IPS DF 19.7 (cell line): ENCODE measurements at places on chromosomes 3 and 15.
A peak's percentile ranks its signal among the peaks of the same experiment; 100 is the strongest.

- no peak for DNase-seq
Observed at GRCh38 chr3:46859001-46859710, 4.1 kb downstream of the MYL3 start.

- DNase-seq = no peak
Observed at GRCh38 chr15:32869776-32870175, 152.0 kb downstream of the GREM1 start.

GRCh38 chr3:159859424-159859823 is 129.2 kb upstream of the IL12A start:
- DNase-seq = no peak

- no peak for DNase-seq
Observed at GRCh38 chr3:11629716-11630115, 14.0 kb downstream of the VGLL4 start.

GRCh38 chr3:179933080-179933479 is 103.7 kb downstream of the PEX5L start:
- DNase-seq = no peak

- DNase-seq = no peak
Observed at GRCh38 chr3:44013967-44014366, 227.7 kb upstream of the TOPAZ1 start.

- DNase-seq = no peak
Observed at GRCh38 chr3:167996514-167996913, 99.2 kb downstream of the GOLIM4 start.

GRCh38 chr15:39171944-39172368 is 408.9 kb upstream of the THBS1 start:
- peak; percentile 91 for DNase-seq

DNA sequence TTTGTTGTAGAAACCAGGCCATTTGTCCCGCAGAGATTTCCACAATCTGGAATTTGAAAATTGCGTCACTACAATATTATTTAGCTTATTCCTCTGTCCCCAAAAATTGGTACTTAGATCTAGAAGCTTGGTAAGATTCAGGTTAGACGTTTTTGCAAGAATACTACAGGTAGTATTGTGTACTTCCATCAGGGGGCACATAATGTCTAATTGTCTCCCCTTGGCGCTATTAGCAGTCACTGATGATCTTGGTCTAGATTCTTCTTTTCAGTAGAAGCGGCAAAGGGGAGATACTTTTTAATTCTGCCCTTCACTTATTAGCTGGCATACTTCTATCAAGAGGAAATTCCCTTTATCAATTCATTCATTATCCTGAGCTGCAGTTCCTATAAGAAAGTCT is 42.6 kb upstream of the TRIM42 start:
- no peak for DNase-seq

DNA sequence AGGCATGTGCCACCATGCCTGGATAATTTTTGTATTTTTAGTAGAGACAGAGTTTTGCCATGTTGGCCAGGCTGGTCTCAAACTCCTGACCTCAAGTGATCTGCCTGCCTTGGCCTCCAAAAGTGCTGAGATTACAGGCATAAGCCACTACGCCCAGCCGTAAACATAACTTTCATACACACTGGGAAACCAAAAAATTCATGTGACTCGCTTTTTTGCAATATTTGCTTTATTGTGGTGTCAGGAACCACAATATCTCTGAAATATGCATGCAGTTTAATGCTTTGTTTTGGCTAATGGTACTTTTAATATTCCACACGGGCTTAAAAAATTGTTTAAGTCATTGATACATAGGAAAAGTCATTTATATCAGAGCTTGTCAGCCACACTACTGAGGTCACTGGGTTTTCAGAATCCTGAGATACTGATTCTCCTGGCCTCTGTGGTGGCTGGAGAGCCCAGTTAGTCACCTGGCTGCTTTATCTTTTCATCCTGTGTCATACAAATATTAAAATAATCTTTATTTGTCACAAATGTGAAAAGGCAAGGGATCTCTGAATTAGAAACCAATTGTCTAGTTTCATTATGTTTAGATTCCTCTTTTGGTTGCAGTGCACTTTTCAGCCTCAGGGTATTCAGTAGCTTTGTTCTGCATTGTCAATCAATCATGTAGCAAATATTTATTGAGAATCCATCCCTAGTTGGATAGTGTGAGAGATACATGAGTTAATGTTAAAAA is 10.0 kb downstream of the TMEM62 start:
- no peak for DNase-seq

DNA sequence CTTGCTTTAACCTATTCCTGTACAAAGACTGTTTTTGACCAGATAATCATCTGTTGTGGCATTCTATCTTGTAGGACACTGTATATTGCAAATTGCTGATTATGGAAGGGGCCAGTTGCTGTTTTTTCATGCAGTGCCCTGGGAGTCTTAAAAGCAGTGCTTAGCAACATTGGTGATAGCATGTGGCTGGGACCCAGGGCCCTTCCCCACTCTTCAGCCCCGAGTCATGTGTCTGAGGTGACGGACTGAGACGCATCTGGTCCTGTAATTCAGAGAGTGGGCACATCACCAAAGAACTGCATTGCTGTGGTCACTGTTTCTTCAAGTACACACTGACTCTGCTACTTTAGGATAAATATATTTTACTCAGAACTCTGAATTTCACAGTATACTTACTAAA is 63.4 kb downstream of the SNRK start:
- no peak for DNase-seq

GRCh38 chr3:114219741-114220140 is 17.6 kb downstream of the ZNF80 start:
- DNase-seq = no peak

GRCh38 chr3:100634493-100635272 is 25.3 kb downstream of the ADGRG7 start:
- no peak for DNase-seq

DNA sequence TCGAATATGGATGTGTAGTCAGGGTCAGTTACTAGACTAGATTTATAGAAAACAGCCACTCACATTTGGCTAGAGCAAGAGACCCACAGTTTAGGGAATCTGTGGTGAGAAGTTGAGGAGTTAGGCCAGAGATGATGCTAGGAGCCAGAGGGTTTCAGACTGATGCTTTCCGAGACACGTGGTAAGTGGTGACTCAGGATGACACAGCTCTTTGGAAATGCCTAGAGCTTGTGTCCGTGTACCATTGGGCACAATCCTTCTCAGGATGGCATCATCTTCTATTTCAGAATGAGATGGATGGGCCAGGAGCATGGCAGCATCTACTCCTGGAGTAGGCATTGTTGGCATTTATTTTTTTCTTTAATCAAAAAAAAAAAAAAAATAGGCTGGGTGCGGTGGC is 28.5 kb downstream of the PTPRG start:
- DNase-seq = no peak

GRCh38 chr3:36989005-36989404 is 3.9 kb downstream of the EPM2AIP1 start:
- DNase-seq = no peak

DNA sequence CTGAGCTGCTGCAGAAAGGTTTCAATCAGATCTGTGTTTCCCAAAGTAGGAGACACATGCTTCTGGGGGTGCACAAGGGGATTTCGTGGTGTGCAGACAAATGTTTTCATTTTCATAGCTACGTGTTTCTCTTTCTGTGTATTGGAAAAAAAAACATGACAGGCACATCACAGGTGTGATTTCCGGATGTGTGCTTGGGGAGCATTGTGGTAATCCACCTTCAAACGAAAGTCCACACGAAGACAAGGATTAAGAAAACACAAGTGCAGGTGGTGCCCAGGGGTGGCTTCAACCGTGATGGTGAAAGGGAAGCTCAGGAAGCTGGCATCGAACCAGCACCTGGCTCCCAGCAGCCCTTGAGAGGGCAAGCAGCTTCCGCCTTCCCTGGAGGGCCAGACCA is 164.6 kb upstream of the LINGO1 start:
- DNase-seq = no peak

DNA sequence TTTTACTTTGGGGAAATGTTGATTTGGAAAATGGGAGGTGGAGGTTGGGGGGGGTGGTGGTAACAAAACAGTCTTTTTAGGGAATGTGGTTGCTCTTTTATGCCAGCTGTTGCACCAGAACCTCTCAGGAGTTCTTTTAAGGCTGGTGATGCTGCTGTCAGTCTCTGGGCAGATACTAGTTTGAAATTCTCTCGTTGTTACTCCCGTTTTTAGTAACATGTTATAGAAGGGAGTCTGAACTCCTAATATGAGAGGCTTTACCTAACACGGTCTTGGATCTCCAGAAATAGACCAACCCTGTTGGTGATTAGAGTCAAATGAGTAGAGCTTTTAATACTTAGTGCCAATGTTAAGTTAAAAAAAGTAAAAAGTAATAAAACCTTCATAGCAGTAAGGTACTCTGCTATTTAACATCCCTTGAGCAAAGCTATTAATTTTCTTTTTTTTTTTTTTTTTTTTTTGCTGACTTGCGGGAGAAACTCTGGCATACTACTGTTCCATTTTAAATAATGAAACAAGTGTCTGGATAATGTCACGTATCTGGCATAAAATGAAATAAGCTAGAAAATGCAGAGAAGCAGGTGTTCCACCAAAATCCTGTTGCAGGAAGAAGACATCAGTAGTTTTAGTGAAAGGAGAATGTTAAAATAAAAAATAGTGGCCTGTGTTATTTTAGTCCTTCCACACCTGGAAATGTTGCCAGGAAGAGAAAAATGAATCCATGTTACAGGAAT is 156.7 kb downstream of the CACNA1D start:
- DNase-seq = no peak

DNA sequence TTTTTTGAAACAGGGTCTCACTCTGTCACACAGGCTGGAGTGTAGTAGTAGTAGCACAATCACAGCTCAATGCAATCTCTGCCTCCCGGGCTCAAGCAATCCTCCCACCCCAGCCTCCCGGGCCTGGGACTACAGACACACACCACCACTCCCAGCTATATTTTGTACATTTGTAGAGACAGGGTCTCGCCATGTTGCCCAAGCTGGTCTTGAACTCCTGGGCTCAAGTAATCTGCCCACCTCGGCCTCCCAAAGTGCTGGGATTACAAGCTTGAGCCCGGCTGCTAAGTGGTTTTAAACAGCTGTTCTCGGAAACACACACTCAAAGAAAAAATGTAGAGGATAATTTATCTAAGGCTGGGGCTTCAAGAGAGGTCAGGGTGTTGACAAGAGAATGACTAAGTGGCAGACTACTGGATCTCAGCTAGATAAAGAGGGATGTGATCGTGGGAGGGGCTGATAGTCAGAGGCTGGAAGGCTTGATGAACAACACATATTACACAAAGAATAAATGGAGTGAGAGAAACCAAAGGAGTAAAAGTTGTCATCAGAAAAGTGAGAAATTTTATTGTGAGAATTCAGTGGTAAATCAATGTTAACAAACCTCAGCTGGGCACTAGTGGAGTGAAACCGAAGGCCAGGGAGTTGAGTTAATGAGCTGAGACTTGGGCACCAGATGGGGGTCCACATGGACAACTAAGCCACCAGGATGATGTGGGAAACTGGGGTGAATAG is 6.7 kb downstream of the CCR5AS start:
- DNase-seq = no peak

DNA sequence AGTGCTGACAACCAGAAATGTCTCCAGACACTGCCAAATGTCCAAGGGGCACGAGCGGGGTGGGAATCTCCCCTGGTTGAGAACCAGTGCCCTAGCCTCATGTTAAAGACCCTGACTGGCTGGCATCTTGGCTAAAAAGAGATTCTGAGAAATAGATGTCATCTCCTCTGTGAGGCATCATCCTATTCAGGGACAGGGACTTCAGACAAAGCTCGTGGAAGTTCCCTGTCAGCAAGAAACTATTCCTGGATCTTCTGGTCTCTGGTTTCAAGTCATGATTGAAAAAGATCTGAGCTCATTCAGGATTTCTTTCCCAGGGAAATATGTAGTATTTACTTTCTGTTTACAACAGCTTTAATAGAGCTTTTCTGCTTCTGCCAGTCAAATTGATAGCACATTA is 10.8 kb downstream of the WDR5B start:
- no peak for DNase-seq

- no peak for DNase-seq
Observed at GRCh38 chr3:58116161-58116955, 94.4 kb downstream of the DNASE1L3 start.

DNA sequence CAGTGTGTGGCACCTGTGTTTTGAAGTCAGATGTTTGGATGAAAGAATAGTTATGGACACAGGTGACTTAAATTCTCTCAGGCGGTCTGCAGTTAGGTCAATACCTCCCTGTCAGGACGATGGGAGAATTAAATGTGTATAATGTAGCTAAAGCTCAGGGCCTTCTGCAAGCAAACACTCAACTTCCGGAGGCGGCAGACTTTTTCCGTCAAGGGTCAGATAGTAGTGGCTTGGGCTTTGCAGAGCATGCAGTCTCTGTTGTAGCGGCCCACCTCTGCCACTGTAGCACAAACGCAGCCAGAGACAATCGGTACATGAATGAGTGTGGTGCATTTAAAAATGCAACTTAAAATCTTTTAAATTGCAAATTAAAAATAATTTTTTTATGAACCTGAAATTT is 47.4 kb downstream of the CMTM8 start:
- DNase-seq = no peak

DNA sequence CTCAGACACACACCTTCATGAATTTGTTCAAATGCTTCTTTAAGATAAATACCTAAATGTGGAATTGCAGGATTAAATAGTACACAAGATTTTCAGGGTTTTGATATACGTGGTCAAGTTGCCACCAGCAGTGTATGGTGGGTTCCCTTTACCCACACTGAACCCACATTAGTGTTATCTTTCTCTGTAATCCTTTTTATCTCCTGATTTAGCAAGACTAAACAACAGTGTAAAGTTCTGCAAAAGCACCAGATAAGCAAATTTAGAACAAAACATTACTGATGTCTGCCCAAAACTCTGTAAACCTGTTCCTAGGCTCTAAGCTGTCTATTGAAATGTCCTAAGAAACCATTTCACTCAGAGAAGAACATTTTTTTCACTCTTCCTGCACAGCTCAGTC is 352.9 kb downstream of the FHIT start:
- no peak for DNase-seq

DNA sequence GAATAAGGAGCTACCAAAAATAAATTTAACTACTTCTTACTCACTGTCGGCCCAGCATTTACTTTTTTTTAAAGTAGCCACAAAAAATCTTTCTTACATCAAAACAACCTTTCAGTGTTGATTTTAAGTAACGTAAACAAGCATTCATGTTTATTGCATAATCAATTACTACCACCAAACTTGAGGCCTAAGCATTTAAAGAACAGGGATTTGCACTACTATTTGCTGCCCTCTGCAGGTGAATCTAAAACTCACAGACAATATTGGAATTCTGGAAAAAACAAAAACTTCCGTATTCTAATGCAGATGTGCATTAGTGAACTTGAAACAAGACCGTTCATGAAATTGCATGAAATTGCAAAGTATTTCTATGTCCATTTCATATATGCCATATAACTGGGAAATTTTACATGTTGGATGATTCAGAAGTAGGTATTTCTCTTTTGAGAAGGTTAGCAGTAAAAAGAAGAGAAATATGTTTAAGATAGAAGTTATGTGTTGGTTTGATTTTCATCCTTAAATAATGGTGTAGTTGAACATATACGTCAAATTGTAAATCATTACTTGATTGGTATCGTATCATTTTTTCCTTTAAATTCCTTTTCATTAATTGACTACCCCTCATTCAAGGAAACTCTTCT is 55.6 kb downstream of the CGGBP1 start:
- no peak for DNase-seq

GRCh38 chr3:59381282-59381681 is 331.5 kb upstream of the CFAP20DC start:
- DNase-seq = no peak
